ENCODE measurements at places on chromosomes 2 and 18. TPM values are rescaled to one million over a fixed set of nuclear protein-coding genes. Genes with fewer than 3 reads are reported as not detected.
A peak's percentile ranks its signal among the peaks of the same experiment; 100 is the strongest.

KCNJ3 gene
- total RNA-seq = 0.37 TPM

DNER gene
- 42.9 TPM for total RNA-seq

PKDCC gene
- 5.4 TPM for total RNA-seq

GRB14 gene
- total RNA-seq = 3.8 TPM

ITPRIPL1 gene
- 0.73 TPM for total RNA-seq

OTOF gene
- not detected for total RNA-seq

KLHL30 gene
- total RNA-seq = not detected

IGFBP5 gene
- 0.11 TPM for total RNA-seq

ATP6V1B1 gene
- total RNA-seq = not detected

DNA sequence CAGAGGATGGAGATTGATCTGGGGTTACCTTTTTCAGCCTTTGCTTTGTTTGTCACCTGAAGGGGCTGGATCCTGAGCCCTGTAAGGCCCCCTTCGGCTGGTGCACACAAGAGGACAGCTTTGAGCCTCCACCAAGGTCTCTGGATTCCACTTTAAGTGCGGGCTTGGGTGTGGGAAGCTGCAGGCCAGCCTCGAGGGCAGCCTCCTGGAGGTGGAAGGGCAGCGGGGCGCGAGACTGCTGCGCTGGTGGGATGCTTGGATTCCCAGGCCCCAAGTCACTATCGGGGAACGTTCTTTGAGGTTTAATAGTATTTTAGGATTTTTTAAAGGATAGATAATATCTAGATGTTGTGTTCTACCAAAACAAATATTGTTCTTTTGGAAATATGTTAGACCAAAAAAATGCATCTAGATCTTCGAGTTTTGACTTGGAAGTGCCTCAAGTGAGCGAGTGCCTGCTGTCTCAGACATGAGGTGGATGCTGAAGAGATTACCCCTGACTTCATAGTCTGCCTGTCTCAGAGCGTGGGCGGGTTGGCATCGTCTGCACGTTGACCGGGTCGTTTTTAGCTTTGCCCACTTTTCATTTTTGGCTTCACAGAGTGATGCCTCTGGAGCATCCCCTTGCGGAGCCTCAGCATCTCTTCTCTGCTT lies 113.8 kb downstream of the AGAP1 start:
- DNase-seq = no peak

- no peak for DNase-seq
These were observed 44.2 kb downstream of the CYP27C1 start for GRCh38 chr2:127175751-127176354.

- peak; percentile 7 for DNase-seq
These were observed 82.8 kb upstream of the DSEL start for GRCh38 chr18:67599277-67599676.

DNA sequence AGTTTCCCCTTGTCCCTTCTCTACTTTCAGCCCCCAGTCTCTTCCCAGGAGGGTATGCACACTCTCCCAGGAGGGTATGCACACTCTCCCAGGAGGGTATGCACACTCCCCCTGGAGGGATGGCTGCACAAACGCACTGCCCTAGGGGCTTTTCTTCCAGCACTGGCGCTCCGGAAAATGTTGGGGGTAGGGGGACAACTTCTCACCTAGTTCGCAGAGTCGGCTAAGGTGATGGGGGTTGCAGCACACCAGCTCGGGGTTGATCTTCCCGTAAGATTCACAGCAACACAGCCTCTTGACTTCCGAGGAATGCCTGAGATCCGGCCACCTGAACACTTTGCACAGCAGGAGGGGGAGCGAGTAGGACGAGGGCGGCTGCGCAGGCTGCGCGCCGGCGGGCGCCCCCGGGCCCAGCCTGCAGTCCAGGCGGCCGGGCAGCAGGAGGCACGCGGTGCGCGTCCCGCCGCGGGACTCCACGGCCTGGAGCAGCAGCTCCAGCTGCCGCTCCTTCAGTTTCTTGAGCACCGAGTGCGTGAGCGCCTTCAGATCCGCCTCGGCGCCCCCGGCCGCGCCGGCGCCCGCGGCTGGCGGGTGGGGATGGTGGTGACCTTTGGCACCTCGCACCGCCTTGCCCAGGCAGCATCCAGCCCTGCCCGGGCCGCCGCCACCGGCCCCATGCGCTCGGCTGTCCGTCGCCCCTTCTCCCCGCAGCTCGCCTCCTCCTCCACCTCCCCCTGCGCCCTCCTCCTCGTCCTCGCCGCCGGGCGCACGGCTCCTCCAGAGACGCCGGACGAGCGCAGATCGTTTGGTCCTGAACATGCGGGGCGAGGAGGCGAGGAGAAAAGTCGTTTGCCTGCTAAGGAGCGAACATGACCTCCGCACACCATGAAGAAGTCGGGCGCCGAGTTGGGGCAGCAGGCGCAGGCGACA lies 894 bp downstream of the SMAD7 start:
- DNase-seq = peak; percentile 63

DNA sequence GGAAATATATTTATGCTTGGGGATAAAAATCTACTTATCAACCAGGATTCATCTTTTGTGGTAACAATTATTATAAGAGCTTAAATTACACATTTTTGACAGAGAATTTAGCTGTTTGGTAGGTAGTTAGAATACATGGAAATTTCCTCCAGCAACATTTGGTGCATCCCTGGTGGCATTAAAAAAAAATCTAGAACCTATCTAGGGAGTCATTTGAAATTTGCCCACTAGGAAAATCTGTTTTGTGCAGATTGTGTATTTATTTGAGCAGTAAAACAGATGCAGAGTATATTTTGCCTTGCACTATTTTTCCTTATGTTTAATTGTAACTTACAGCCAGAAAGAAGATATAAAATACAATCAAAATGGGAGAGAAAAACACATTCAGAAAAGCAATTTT lies 208.4 kb upstream of the LRP1B start:
- no peak for DNase-seq

DNA sequence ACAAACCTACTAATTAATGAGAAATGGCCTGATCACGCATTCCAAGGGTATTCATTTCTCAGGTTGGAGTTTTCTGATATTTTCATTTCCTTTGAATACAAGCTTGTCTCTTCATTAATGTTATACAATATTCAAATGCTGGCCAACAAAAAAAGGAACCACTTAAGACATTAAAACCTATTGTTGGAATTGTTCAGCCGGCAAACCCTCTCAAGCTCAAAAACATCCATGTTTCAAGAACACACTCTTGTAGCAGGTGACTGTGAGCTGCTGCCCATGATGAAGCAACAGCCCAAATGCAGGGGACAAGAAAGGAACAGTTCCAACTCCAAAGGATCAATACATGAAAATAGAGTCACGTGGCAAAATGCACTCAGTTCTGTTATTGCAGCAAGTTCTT lies 454.5 kb downstream of the BCL11A start:
- DNase-seq = no peak

DNA sequence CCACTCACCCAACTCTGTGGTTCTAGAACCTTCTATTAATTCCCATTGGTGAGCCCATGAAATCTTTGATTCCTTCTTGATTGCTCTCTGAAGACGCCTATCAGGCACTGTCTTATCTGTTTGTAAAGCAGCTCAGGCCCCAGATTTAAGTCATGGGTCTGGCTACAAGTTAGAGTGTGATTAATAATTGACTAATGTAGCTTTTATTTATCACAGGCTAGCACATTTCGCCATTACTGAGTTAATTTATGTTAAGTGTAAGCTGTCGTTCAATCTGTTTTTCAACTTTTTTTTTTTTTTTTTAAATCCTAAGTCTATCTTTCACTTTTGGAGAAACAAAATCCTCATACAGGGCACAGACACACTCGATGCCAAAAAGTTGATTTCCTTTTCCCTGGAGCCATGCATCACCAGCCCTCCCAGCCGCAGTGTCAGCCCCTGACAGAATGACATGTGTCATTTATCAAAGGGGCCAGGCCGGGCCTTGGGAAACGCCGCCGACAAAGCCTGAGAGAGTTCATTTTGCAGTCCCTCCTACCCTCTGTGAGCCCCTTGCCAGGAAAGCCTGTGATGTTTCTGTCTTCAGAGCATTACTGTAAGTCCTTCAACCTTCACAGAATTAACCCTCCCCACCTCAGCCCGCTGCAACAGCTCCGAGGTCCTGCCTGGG lies 15.8 kb downstream of the TSHZ1 start:
- no peak for DNase-seq

DNA sequence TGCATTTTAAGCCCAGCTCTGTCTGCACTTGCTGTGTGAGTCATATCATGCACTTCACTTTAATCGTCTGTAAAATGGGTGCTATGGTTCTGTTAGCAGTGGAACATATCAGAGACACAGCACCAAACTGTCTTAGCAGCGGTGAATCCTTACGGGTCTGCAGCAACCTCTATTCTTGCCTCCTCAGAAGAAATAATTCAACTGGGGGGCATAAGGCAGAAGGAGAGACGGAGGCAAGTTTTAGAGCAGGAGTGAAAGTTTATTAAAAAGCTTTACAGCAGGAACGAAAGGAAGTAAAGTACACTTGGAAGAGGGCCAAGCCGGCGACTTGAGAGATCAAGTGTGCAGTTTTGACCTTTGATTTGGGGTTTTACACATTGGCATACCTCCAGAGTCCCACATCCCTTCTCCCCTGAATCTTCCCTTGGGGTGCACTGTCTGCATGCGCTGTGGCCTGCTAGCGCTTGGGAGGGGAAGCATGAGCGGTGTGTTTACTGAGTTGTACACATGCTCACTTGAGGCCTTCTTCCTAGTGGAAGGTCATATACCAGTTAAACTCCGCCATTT lies 109.8 kb downstream of the DDX1 start:
- DNase-seq = no peak

DNA sequence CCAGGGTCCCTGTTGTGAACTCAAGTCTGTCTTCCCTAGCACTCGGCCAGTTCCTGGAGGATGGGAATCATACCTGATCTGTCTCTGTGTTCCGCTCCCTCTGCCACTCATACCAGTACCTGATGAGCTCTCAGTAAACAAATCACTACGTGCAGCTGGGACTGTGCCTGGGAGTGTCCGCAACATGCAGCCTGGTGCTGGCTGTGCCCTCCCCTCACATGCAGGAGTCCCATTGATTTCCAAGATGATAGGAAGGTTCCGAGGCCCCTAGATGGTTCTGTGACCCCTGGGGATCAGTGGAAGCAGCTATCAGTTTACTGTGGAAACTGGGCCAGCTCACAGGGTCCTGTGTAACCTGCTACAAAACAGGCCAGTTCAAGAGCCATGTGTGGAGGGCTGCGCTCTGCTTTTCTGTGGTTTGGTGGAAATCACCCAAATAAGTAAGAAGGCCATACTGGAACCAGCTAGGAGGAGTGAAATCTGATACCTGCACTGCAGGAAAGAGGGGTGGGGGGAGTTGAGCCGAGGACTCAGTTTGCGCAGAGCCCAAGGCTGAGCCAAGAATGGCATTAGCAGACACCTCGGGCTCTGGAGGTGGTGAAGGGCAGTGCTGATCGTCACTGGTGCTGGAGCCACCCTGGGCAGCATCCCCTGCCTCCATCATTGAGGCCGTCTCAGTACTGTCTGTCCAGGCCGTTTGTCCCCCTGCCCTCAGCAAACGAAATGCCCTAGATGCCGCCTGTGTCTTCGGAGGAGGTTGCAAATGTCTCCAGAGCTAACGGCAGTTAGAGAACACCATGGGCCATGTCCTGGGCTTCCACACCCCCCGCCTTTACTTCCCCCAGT lies 93.3 kb downstream of the KLHL29 start:
- DNase-seq = no peak

DNA sequence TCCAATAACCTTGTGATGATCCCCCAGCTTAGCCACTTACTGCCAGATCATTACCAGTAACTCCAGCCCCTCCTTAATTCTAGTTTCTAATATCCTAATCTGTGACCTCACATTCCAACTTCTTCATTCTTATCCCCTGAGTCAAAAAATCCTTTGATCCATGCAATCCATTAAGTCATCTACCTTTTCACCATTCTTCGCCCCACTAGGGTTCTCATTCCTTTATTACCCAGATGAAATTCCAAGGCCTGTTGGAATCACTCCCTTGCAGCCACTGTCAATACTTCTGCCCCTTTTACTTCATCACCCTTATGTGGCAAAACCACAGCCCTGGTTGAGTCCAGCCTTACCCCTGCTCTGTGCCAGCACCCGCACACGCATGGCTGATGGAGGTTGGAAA lies 20.3 kb upstream of the IL36G start:
- no peak for DNase-seq

- no peak for DNase-seq
These were observed 47.1 kb downstream of the FOSL2 start for GRCh38 chr2:28439763-28440162.

DNA sequence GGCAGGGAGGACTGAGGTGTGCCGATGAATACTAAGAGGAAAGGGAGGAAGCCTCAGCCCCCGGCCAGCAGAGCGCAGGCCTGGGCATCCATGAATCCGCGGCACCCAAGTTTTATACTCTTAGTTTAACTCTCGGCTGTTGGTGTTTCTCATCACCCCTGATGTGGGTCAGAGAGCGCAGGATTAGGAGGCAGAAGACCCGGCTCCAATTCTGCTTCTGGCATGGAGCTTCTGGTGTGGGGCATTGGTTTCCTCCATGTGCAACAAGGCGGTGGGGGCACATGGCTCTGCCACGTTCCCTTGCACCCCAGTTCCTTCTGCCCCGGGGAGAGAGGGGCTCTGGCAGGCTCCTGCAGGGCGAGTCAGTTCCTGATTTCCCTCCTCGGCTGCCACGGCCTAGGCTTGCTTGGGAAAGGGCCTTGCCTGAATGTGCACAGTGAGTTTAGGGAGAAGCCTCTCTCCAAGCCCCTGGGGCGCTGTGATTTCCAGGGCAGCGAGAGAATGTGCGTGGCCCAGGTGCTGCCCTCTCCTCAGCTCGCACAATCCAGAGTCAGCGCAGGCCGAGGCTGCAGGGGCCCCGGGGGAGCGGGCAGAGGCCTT lies 36.2 kb upstream of the DNMT3A start:
- DNase-seq = no peak

DNA sequence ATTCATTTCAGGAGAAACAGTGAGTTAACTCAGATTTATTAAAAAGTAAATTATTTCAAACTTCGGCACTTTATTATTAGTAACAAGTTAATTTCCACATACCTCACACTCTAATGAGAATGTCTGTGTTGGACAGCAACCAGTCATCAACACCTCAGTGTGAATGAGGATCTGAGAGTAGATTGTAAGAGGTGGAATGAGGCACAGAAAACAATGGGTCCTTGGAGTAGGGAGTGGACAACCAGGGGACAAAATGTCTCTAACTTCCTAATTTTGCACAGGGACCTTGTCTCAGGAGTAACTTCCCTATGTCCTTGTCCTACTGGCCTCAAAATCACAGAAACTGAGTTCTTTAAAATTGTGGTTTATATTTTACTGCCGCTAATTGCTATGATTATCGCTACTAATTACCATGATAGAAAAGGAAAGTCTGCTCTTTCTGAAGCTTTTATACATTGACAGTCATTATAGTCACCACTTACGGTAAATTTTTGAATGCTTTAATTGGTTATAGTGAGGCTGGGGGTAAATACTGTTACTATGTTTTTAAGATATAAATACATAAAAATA lies 82.2 kb upstream of the LRPPRC start:
- DNase-seq = no peak

GRCh38 chr18:31677592-31677991 lies 6.8 kb downstream of the B4GALT6 start:
- DNase-seq = no peak

- DNase-seq = no peak
These were observed 49.7 kb downstream of the CTAGE1 start for GRCh38 chr18:22368021-22368420.

GRCh38 chr2:147122944-147123343 lies 721.9 kb upstream of the ACVR2A start:
- DNase-seq = no peak

- no peak for DNase-seq
These were observed 108.6 kb downstream of the QPCT start for GRCh38 chr2:37453027-37453426.
